ENCODE measurements at places on chromosomes 7 and 10.
A peak's percentile ranks its signal among the peaks of the same experiment; 100 is the strongest.

GRCh38 chr7:130758429-130759056 lies 24.5 kb upstream of the KLF14 start:
- peak; percentile 81 for DNase-seq

GRCh38 chr7:88226886-88227516 lies 7.2 kb upstream of the SRI start:
- DNase-seq: peak; percentile 74

GRCh38 chr7:37068902-37069301 lies 344.6 kb upstream of the AOAH start:
- DNase-seq: no peak

DNA sequence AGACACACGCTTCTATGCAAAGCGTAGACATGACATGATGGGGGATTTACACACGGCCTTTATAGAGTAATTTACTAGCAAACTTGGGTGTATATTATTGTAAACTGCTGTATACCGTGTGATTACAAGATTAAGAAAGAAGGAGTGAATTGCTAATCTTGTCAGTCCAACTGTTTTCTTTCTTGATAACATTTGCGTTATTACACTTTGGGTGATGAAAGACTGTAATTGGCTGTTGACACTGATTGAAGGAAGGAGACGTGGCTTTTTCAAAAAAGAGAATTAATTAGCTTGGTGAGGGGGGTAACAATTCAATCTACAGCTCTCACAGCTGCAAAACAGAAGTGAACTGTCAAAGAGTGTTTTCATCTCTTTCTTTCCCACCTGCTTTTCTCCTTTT lies 32.7 kb downstream of the SLC35B4 start:
- DNase-seq: no peak

DNA sequence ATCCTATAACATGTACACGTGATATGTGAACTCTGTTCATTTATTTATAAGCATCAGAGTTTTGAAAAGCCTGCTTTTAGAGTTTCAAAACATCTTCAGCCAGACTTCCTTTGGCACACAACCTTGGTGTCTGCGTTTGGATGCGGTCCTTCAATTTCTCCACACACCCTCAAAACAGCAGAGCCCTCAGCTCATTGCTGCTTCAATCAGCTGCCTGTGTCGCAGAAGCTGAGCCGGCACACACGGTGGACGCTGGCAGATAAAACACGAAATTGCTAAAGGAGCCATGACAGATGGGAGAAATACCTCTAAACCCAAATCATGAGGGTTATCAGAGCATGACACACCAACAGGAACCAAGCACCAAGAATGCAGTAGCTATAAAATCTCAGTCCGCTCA lies 396.4 kb upstream of the AKR1E2 start:
- no peak for DNase-seq

Data from choroid plexus epithelial cell (primary cell).